RPMI7951 (cell line): ENCODE measurements at places on chromosomes 6 and 20.

GRCh38 chr6:51570168-51570921, 517.1 kb downstream of the PKHD1 start:
- no peak for DNase-seq

DNA sequence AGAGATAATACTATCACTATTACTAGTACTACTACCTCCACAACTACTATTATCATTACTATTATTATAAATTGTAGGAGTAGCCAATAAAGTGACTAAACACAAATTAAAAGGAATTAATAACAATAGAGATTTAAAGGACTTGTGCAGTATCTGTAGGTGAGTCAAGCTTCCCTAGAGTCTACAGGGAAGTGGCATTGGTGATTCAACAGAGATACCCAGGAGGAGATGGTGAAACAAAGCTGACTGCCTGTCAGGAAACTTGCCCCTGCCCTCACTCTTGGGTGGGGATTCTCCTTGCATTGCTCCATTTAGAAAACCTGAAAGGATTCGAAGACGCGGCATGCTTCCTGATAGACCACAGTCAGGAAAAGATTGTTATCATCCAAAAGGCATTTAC, 23.3 kb upstream of the BCLAF1 start:
- no peak for DNase-seq

DNA sequence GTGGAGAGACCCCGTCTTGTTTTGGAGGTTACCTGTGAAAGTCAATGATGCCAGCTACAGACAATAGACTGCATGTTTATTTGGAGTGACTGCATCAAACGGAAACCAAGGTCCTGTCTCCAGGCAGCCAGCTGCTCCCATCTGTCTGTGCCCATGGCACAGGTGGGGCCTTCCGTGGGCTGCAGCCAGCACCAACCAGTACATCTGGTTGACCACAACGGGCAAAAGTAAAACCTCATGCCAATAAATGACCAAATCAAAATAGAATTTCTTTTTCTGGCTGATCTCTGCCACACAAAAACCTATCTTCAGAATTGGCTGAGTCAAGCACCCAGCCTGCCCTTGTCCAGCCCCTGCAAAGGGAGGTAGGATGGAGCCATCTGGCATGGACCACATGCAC, 33.5 kb downstream of the DLL1 start:
- DNase-seq: peak; percentile 28

- no peak for DNase-seq
Observed at GRCh38 chr6:134666125-134666524, 283.8 kb downstream of the ALDH8A1 start.

- DNase-seq: no peak
Observed at GRCh38 chr20:64115171-64115911, 8.0 kb upstream of the NPBWR2 start.

DNA sequence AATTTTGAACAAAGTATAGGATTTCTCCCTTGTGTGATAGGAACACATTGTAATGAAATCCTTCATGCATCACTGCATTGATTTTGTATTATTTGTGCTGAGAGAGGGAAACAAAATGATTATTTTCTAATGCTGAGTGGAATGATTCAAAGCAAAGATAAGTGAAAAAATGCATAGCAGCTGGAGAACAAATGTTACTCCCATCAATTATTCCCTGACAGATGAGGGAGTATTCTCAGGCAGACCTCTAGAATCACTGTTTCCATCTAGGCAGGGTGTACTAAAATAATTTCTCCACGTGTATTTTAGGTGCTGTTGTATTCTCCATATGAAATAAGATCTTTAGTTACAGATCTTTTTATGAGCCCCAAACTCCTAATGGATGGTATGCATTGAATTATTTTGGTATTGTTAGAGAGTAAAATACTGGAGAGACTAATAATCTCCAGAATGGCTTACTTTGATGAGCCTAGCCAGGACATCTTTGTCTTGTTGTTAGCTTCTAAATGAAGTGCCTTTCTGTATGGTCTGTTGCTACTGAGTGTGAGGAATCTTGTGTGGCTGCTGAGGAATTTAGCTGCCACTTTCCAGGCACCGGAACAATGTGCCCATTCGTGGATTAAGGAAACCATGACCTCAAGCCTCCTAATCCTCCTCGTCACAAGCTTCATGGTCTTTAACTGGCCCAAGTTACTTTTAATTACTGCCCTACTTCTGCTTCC, 39.6 kb downstream of the RNF217 start:
- peak; percentile 78 for DNase-seq

GRCh38 chr6:15023448-15023847, 222.4 kb upstream of the JARID2 start:
- no peak for DNase-seq

- DNase-seq: peak; percentile 90
Observed at GRCh38 chr6:125924169-125924568, 32.4 kb upstream of the HINT3 start.

- DNase-seq: no peak
Observed at GRCh38 chr6:138296381-138296780, 78.1 kb upstream of the PBOV1 start.

DNA sequence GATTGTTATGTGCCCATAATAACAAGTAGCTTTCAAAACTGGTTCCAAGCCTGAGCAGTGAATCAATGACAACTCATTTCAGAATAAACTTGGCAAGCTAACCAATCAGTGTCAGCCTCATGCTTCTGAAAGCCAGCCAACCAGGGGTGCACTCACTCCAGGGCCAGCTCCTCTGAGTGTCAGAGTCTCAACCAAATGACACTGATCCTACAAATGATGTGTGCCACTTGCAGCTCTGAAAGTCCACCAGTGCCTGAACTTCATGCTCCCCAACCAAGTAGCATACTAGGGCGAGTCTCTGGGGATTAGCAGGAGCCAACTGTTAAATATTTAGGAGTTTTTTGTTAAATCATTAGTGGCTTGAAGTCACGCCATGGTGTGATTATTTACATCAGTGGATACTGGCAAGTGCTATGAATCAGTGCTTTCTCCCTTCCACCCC, 4.5 kb downstream of the IYD start:
- DNase-seq: no peak

DNA sequence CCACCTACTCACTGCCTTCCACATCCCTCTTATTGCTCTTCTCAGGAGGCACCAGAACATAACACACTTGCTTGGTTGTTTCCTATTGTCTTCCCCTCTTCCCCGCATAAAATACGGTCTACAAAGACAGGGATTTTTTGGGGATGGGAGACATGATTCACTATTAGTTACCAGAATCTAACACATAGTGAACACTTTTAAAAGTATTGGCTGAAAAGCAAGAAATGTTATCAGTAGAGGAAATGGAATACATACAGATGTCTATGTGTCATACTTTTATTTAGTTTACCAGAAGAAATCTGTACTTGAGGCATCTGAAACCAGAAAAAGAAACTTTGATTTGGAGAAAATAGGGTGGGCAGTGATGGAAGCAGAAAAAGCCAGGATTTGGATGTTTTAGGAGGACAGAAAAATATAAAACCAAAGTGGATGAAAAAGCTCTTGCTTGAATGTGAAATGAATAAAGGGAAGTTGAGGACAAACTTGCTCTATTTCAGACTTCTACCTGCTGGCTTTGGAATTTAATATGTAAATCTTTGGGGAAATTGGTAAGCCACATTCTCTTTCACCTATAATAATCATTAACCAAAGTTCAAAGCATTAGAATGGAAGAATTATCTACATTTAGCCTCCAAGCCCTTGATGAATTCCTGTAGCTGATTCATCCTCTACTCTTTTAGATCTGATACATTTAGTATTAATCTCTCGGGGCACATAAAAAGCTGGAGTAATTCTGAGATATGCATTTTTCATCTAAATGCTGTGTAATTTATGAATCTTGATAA, 82.6 kb downstream of the DOK5 start:
- no peak for DNase-seq

GRCh38 chr20:45857882-45858216, 435 bp downstream of the ZSWIM3 start:
- peak; percentile 48 for DNase-seq

DNA sequence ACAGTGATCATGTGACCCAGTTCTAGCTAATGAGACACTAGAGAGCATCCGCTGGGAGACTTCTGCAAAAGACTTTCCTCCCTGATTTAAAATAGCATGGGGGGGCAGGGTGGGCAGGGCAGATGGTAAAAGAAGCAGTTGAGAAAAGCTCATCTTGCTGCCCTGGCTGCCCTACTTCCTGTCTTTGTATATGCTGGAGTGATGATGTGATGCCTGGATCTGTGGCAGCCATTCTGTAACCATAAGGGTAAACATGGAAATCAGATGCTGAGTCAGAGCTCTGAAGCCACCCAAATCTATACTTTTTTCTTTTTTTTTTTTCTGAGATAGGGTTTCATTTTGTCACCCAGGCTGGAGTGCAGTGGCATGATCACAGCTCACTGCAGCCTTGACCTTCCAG, 25.4 kb downstream of the ZFP64 start:
- DNase-seq: no peak
